ENCODE measurements at places on chromosomes 2 and 18. TPM values are rescaled to one million over a fixed set of nuclear protein-coding genes. Genes with fewer than 3 reads are reported as not detected.

DNA sequence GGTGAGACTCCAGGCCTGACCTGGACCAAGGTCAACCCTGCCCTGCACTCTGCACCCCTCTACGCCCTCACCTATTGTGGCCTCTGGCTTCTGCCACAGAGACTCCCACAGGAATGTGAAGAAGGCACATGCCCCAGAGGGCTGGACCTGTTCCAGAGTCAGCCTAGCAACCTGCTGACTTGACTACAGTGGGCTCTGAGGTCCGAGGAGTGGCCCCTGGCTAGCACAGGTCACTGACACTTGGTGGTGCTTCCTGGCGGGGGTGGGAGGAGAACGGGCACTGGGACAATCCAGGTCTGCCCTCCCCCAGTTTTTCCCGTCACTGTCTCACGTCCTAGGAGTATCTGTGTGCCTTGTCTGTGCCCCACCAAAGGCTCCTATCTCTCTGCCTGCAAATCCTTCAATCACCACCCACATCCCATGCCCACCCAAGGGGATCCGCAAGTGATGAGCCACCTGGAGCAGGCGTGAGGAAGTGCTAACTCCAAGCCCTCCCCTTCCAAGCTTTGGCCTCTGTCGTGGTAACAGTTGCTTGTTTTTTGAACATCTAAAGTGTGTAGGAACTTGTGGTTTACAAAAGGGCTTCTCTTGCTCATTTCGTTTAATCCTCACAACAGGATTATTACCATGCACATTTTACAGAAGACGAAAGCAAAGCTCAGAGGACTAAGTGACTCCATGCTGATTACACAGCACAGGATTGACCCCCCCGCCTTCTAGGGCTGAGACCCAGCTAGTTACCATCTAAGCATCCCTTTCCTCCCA, 86.2 kb downstream of the MCFD2 start:
- DNase-seq: no peak

DNA sequence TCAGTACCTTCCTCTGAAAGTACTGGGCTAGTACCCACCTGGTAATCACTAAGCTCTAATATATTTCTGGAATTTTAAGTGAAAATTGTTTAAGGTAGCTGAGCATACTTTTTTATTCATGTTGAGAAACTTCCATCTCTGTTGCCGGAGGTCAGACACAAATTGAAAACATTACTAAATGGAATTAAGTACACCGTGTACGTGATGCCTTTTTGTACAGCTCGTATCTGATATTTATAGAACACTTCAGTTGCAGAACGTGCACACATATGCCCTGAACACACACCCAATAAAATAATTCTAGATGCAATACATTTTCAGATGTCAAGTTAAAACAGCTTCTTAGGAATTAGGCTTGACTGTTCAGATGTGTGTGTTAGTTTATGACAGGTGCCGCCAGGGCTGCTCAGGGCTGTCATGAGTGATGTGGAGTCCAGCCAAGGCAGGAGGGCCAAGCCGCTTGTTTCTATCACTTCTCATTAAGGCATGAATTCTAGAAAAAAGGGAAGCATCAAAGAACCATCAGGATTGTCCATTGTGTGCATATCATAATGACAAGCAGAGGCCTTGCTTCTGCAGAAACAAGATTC, 80.9 kb upstream of the FOSL2 start:
- DNase-seq: no peak

Gene KLHL14
- total RNA-seq: not detected

Gene TMEM200C
- total RNA-seq: not detected

- DNase-seq: peak; percentile 53
These were observed 82.5 kb upstream of the RBMS1 start for GRCh38 chr2:160576054-160576499.

DNA sequence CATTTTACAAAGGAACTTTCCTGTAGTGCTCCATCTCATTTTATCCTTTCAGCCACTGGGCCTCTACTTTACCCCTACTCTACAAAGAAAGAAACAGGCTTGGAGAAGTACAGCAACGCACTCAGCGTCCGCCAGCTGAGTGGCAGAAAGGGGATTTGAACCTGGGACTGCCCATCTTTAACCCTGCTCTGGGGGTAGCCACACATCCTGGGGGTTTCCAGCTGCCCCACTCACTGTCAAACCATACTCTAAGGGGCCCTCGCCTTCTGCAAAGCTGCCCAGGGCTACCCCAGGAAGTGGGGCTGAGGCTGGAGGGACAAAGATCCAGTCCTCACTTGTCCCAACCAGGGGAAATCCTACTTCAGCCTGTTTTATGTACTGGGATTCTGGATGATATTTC, 17.9 kb downstream of the HS1BP3 start:
- DNase-seq: no peak

Gene ADRA2B
- total RNA-seq: not detected

- peak; percentile 47 for DNase-seq
These were observed 23.5 kb upstream of the ELAC1 start for GRCh38 chr18:50944245-50944932.

DNA sequence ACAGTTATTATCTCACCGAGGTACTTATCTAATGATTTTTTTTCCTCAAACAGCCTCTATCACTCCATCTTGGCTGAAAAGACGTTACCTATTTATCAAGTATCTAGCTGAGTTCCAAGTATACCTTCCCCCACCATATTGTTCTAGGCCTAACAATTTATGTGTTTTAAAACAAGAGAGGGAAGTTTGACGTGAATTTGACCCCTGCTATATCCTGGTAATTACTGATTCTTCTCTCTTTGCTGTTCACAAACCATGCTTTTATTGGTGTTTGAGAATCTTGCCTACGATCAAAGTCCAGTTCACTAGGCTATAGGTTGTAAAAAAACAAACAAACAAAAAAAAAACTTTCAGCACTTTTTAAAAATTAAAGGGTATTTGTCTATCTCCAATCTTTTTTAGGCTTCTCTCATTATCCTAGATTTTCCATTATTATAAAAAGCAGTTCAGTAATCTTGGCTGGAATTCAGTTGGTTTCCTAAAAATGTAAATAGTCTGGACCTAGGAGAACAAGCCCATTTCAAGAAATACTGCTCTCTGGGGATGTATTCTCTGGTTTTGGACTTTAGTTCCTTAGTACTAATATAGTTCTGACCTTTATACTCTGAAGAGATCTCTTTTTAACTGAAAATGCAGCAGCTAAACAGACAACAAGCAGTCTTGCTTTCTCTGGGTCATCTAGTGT, 505.4 kb downstream of the CPS1 start:
- DNase-seq: no peak

GRCh38 chr18:52694804-52695203, 354.8 kb downstream of the DCC start:
- DNase-seq: peak; percentile 31

GRCh38 chr2:135709992-135710391, 31.7 kb upstream of the UBXN4 start:
- peak; percentile 53 for DNase-seq

Gene UGT1A4
- total RNA-seq: not detected

GRCh38 chr18:13393338-13393737, 174.8 kb downstream of the LDLRAD4 start:
- no peak for DNase-seq

GRCh38 chr2:13638181-13638580, 921.4 kb downstream of the TRIB2 start:
- peak; percentile 87 for DNase-seq

GRCh38 chr2:158313734-158314133, 142.8 kb downstream of the CCDC148 start:
- DNase-seq: no peak

DNA sequence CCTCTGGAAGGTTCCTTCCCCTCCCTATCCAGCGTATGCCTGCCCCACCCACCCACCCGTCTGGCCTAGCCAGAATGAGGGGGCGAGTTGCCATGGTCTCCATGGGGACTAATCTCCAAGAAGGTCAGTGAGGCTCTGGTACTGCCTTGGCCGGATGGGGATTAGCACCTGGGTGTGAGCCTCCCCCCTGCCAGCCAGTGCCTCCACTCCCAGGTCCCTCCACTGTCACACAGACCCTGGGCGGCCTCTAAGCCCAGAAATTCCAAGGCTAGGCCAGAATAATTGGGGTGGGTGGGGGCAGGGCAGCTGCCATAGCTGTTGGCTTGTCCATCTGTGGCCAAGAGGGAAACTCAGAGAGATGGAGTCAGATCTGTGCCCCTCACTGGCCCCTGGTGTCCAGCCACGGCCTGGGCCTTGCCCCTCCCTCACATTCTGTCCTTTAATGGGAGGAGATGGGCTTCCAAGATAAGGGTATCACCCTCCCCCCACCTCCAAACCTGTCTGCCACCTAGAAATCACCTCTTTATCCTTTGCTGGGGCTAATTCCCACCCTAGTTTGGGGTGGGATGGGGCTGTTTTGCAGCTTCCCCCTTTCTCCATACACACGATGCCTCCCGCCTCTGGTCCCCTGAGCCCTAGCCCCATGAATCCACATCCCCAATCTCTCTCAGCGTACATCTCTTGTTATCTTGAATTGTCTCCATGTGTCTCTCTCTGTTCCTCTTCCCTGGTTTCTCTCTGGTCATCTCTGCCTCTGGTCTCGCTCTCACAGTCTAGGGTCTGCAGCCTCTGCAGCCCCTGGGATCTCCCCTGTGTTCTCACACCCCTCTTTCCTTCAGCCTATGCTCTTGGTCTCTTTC, 6.0 kb upstream of the CRYBA2 start:
- DNase-seq: no peak

GRCh38 chr18:45686891-45687611, 36.9 kb upstream of the SLC14A1 start:
- DNase-seq: no peak

Gene RGPD3
- total RNA-seq: 0.13 TPM

GRCh38 chr2:39730685-39731302, 48.3 kb downstream of the THUMPD2 start:
- DNase-seq: peak; percentile 52

- no peak for DNase-seq
These were observed 79.6 kb upstream of the MGAT4A start for GRCh38 chr2:98810588-98810928.

Gene PTPN4
- total RNA-seq: 24.3 TPM

- DNase-seq: no peak
These were observed 286.2 kb downstream of the TMX3 start for GRCh38 chr18:68428661-68429060.

DNA sequence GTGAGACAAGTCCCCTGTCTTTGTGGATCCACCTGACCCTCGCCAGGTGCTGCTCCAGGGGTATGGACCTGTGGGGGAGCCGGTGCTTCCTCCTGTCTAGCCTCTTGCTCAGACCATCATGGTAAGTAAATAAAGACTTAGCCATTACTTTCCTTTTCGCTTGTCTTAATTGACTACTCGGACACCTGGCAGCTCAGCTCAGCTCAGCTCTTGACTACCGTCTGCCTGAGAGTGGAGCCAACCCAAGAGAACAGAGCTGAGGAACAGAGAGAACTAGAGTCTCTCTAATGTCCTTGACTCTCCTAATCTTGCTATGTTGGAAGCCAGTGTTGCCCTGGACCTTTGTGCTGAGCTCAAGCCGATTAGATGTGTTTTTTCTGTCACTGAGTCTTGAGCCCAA, 170.3 kb upstream of the CXCR4 start:
- no peak for DNase-seq

GRCh38 chr2:13414897-13415296, 698.2 kb downstream of the TRIB2 start:
- no peak for DNase-seq

GRCh38 chr2:9757501-9758264, 85.6 kb upstream of the TAF1B start:
- DNase-seq: peak; percentile 72

DNA sequence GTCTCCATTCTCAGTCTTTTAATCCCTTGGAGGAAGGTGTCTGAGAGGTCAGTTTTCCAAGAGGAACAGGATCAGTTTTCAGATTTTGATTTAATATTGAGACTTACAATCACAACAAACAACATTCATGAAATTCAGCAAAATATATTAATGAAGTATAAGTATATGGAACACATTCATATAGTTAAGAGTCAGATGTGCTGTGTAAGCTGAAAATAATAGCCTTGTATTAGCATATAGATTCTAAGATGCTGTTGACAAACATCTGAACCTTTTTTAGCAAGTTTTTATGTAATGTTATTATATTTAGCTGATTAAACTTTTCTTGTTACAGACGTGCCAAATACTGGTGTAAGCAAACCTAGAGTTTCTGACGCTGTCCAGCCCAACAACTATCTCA, 163.9 kb downstream of the PKP4 start:
- DNase-seq: no peak

- no peak for DNase-seq
These were observed 307.3 kb downstream of the NBAS start for GRCh38 chr2:15253835-15254286.
